ENCODE measurements at places on chromosomes 13 and 19.

DNA sequence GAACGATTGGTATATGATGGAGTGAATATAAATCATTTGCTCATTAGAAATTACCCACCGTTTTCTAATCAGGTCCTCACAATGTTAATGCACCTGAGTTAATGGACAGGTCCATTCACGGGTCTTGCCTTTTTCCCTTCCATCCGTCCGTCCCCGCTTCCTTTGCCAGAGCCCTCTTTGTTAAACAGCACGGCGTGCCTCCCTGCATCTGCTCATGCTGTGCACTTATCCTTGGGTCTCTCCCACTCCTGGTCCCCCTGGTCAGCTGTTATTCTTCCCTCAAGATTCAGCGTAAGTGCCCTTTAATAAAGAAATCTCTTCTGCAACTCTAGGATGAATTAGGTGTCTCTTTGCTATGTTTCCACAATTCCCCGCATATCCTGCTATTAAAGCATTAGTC lies 324.5 kb downstream of the DNAJC15 start:
- DNase-seq = no peak

- no peak for DNase-seq
These were observed 3.8 kb downstream of the UBL3 start for GRCh38 chr13:29846475-29847256.

DNA sequence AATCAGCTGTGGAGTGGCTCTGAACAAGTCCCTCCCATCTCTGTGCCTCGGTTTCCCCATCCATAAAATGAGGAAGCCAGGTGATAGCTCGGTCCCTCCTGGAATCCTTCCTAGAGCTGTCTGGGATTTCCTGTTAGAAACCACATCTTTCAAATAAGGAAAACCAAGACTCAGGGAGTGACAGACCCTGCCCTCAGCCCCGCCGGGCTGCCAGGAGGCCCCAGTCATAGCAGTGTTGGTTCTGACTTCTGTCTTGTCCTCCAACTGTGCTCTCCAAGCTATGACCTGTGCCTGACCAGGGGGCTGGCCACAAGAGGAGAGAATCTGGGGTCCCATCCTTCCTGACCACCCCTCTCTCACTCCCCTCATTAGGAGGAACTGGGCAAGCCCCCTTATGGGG lies 1.1 kb upstream of the SHD start:
- DNase-seq = no peak

- no peak for DNase-seq
These were observed 12.9 kb downstream of the OLFM2 start for GRCh38 chr19:9923440-9923839.

GRCh38 chr19:46452186-46452585 lies 19.2 kb downstream of the PNMA8A start:
- no peak for DNase-seq

GRCh38 chr19:4062419-4063368 lies 4.0 kb downstream of the ZBTB7A start:
- no peak for DNase-seq

DNA sequence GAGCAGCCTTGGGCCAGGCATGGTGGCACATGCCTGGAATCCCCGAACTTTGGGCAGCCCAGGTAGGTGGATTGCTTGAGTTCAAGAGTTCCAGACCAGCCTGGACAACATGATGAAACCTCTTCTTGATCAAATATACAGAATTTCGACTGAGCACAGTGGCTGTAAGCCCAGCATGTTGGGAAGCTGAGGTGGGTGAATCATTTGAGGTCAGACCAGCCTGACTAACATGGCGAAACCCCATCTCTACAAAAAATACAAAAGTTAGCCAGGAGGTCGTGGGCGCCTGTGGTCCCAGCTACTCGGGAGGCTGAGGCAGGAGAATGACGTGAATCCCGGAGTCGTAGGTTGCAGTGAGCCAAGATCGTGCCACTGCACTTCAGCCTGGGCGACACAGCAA lies 8.0 kb upstream of the NLRP7 start:
- DNase-seq = no peak

GRCh38 chr19:30671367-30671619 lies 299.1 kb downstream of the ZNF536 start:
- no peak for DNase-seq

GRCh38 chr19:55373306-55373992 lies 3.2 kb upstream of the TMEM190 start:
- DNase-seq = no peak

DNA sequence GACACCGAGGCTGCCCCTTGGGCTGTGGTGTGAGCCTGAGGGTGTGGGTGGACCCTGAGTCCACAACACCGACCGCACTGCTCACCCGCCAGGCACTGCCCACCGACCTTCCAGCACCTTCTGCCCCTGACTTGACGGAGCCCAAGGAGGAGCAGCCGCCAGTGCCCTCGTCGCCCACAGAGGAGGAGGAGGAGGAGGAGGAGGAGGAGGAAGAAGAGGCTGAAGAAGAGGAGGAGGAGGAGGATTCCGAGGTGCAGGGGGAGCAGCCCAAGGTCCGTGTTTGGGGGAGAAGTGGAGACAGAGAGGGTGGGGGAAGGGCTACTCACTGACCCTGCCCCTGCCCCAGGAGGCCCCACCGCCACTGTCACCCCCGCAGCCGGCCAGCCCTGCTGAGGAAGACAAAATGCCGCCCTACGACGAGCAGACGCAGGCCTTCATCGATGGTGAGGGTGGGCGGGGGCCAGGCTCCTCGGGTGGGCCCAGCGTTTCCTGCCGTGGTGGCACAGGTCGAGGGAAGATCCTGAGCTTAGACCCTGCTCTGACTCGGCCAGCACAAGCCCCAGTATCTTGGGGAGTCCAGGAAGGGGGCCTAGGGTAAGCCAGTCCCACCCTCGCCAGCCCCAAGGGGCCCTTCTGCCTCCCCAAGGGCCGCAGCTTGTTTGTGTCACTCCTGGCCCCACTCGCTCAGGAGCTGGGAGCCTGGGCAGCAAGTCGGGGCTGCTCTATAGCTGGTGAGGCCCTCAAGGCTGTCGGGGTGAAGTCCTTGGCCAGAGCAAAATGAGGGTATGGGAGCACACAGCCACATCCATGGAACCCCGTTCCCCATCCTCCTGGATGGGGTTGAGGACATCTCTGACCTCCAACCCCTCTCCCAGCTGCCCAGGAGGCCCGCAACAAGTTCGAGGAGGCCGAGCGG lies 12.2 kb downstream of the PRKCSH start:
- DNase-seq = no peak

GRCh38 chr19:2699413-2700140 lies 2.9 kb downstream of the GNG7 start:
- no peak for DNase-seq

GRCh38 chr19:10214784-10215183 lies 16.3 kb downstream of the S1PR2 start:
- no peak for DNase-seq

DNA sequence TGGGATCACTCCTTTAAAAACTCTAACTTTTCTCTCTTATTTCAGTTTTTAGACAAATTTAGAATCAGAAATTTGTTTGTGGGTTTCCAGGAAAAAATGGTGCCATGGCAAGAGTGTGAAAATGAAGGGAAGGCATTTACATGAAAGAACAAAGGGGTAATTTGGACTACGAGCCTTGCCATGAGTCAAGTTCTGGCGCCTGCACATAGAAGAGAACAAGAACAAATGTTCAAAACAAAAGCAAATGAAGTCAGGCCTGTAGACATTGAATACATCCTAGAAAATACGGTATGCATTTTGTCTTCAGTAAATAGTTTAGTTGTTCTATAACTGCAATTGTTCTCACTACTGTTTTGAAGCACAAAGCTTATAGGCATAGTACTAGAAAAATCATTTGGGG lies 1390.5 kb downstream of the EFNB2 start:
- DNase-seq = no peak

DNA sequence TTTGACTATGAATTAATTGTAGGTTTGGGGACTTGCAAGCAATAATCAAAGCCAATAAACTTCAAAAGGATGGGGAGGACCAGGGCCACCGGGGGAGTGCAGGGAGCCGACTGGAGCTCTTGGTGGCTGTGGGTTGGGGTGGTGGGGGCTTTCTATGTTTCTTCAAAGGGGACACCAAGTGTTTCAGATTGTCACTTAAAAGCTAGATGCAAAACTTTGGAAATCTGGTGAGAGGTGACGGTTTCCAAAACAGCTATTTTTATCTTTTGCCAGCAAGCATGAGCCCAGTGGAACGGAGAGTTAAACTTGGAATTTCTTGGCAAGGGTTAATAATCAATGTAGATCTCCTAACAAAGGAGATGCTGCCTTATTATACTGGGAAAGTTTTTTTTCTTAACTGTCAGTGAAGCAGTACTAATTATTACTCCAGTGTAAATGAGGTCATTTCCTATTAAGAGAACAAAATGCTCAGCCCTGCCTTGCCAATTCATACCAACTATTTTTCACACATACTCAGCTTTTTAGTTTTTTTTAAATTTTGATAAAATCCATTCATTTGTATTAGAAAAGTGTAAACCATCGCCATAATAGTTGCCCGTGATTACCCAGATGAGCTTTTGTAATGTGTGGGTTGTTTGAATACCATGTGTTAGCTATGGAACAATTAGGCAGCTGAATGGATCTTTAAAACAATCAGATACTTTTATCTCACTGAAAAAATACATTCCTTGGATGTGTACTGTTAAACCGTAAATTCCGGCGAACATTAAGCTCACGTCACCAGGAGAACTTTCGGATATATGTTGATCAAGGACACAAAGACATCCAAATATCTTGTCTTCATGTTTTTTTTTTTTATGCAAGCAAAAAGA lies 95.9 kb upstream of the ZNF536 start:
- DNase-seq = no peak

DNA sequence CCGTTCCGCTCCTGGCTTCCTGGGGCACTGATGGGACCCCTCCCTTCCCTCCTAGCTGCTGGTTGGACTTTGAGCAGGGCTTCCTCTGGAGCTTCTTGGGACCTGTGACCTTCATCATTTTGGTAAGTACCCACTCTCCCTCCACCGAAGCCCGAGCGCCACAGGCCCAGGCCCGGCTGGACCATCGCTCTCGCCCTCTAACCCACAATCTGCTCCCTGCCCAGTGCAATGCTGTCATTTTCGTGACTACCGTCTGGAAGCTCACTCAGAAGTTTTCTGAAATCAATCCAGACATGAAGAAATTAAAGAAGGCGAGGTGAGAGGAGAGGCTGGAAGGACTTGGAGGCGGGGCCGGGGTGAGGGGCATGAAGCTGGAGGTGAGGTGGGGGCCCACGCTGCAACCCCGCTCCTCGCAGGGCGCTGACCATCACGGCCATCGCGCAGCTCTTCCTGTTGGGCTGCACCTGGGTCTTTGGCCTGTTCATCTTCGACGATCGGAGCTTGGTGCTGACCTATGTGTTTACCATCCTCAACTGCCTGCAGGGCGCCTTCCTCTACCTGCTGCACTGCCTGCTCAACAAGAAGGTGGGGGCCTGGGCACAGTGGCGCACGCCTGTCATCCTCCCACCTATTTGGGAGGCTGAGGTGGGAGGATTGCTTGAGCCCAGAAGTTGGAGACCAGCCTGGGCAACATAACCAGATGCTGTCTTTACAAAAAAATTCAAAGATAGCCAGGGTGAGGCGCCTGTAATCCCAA lies 12.3 kb downstream of the DDX39A start:
- no peak for DNase-seq

DNA sequence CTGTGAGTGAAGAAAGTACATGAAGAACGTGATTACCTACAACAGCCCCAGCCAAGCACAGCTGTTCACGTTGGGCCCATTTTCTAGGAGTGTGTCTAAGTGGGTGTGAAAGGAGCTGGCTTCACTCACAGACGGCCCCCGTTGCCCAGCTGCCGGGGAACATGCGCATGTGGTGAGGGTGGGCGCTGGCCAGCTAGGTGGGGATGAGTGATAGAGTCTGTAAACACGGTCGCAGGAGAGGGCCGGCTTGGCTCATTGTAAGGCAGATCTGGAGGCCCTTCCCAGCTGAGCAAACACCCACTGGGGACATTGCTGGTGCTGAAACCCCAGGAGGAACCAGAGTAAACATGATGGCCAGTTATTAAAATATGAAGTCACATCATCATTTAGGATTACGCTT lies 160.5 kb downstream of the TEX29 start:
- no peak for DNase-seq

GRCh38 chr13:97810152-97810551 lies 143.3 kb upstream of the IPO5 start:
- DNase-seq = no peak

DNA sequence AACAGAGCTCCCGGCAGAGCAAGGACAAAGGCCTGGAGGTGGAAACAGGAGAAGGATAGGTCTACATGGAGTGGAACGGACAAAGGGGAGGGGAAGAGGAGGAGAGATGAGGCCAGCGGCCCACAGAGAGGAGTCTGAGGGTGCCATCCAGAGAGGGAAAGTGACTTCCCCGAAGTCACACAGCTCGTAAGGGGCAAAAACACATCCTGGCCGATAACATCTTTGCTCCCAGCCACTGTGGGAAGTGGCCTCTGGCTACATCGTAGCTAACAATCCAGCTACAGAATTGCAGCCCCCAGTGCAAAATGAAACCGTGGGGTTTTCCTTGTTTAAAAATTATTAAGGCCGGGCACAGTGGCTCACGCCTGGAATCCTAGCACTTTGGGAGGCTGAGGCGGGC lies 11.5 kb downstream of the PTPRS start:
- no peak for DNase-seq

- no peak for DNase-seq
These were observed 1.7 kb downstream of the FPR1 start for GRCh38 chr19:51749979-51750378.

DNA sequence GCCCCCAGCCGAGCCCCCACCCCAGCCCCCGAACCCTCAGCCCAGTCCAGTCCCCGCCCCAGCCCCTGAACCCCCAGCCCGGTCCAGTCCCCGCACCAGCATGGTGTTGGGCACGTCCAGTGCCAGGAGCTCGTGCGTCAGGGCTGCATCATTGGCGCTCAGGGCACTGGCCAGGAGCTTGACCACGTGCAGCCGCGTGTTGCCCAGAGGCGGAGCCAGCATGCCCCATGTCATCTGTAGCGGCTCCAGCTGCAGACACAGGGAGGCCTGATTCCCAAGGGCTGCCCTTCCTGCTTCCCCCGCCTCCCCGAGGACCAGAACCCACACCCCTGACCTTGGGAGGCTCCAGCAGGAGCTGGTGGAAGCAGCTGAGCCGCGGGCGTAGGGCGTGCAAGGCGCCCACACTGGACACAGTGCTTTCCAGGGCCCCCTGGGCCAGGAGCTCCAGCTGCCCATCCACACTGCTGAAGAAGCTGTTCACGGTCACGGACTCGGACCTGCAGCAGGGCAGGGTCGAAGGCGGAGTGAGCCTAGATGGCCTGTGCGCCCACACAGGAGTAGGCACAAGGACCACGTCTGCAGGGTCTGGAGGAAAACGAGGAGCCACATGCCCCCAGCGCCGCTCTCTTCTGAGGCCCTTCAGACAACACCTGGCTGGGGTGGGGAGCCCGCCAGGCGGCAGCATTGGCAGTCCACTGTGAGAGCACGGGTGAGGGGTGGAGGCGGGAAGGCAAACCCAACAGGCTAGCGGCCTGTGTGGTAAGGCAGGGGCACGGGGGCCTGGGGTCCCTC lies 12.8 kb upstream of the TMEM86B start:
- no peak for DNase-seq

DNA sequence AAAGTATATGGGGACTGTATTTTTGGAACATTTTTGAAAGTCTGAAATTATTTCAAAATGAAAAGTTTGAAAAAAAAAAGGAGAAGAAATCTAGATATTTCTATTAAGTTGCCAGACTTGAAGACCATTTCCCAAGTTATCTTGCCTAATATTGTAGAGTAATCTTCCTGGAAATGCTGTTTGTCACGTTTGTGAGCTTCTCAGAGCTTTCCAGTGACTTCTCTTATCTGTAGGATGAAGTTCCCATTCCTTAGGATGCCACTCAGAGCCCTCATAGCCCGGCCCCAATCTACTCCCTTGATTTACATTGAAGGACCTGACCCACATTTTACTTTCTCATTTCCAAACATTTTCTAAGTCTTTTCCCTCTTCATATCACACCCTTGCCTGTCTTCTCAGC lies 23.6 kb downstream of the CEACAM8 start:
- no peak for DNase-seq

- peak; percentile 22 for DNase-seq
These were observed 4.1 kb downstream of the ATP8A2 start for GRCh38 chr13:25375727-25376358.

All from renal cortex interstitium (tissue), 15 donors.